ENCODE measurements at places on chromosomes 6 and 20.

GRCh38 chr6:87756858-87757257 is 54.8 kb upstream of the AKIRIN2 start:
- peak; percentile 51 for DNase-seq

- DNase-seq: no peak
These were observed at the start of gene BIRC7 for GRCh38 chr20:63235399-63235983. TSS of gene BIRC7 (plus strand) at chr20:63235905. CDS start at chr20:63236097, 192 bp downstream.

- no peak for DNase-seq
These were observed 34.3 kb downstream of the C6orf89 start for GRCh38 chr6:36920049-36920448.

GRCh38 chr6:124368131-124368530 is 564.5 kb downstream of the NKAIN2 start:
- no peak for DNase-seq

GRCh38 chr20:9035126-9035525 is 33.8 kb upstream of the PLCB4 start:
- DNase-seq: no peak

DNA sequence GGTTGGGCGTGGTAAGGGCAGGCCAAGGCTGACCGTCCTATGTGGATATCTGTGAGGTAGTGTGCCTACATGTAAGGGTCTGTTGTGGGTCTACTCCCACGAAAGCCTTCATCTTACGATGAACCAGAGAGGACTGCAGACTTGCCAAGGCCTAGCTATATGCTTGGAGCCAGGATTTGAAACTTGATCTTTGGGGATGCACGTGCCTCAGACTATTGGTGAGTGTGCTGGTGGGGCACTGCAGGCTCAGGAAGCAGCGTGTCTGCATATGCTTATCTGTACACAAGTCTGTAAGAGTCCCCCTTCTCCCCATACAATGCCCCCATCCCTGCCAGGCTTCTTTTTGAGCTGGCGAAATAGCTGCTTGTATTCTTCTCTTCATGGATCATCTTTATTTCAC is 17.9 kb downstream of the PLCG1 start:
- no peak for DNase-seq

GRCh38 chr20:62760856-62761758 is 35.2 kb upstream of the MRGBP start:
- no peak for DNase-seq

- DNase-seq: no peak
These were observed 1162.8 kb upstream of the CITED2 start for GRCh38 chr6:140537211-140537610.

DNA sequence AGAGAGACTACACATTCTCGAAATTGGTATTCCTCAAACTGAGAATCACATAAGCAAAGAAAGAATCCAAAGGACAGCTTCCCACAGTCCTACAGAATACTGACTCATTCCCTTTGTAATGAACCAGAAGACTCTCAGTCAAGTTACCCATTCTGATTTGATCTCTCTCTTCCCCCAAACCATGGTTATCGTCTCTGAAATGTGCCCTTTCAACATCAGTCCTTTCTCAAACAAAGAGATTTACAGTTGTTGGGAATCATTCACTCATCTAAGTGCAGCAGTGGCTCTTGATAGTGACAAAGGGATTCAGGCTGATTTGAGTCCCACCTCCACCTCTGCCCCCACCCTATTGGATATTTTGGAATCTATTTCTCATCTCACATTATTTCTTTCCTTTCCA is 15.0 kb upstream of the RSPO3 start:
- DNase-seq: no peak

GRCh38 chr20:15655295-15655874 is 917.9 kb downstream of the KIF16B start:
- no peak for DNase-seq
